ENCODE measurements at places on chromosomes 16 and 17.

DNA sequence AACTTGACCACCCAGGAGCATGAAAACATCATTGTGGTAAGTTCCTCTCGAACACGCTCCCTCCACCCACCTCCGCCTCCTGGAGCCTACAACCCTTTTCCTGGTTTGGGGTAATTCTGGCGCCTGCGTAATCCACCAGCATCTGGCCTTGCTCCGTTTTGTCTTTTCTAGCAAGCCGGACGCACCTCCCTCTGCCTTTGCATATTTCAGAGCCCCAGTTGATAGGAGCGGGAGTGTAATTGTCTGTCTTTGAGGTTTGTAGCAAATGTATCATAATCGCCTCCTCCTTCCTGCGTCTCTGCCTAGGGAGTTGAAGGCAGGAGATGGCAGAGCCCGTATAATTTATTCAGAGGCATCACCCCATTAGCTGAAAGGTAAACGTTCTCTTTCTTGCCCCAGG is 121.3 kb upstream of the PLCG2 start:
- DNase-seq = no peak

DNA sequence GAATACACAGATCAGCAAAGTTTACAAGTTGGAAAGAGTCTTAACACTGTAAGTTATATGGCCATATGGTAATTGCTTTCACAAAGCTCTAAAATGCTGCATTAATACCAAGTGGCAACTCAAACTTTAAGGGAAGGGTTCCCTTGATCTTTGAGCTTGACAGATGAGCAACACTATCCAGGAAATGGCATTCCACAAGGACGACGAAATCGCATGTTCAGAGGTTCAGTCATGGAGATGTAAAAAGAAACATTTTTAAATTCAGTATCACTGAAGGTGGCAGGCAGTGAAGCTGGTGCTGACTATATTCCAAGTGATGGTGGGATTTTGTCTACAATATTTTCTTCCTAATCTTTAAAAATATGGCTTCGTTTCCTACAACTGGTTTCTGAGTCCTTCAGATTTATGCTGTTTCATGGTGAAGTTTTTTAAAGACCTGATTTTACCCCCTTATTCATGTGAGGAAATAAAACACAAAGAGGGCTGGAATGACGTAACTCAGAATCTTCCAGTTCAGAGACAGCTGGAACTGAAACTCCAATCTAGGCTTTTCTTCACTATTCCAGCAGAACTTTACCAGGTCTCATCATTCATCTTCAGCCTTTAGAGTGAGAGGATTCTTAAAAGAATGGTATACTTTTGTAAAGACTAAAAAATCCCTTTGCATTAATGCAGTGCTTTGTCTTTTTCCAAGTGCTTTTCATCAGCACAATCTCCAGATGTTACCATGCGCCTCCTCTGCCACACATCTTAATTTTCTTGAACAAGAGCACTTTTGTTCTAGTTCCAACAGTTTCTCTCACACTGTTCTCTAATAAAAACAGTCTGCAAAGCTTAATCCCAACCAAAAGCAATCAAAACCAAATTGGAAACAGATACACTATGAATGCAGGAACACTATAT is 20.2 kb downstream of the CHCT1 start:
- no peak for DNase-seq

DNA sequence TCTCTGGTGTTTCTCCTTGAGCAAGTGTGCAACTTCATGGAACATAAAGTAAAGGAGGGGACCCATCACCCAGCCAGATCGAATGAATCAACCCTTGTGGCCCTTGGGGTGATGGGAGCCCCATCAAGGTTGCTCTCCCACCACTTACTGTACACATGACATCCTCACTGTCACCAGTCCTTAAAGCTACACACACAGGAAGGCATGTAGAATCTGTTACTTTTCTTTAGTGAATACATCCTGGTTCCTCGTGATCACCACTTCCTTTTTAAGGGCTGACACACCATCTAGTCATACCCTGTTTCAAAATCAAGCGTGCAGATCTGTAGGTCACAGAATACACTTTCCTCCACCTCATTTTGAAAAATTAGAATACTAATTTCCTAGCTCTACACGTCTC is 22.6 kb upstream of the MPHOSPH6 start:
- no peak for DNase-seq

DNA sequence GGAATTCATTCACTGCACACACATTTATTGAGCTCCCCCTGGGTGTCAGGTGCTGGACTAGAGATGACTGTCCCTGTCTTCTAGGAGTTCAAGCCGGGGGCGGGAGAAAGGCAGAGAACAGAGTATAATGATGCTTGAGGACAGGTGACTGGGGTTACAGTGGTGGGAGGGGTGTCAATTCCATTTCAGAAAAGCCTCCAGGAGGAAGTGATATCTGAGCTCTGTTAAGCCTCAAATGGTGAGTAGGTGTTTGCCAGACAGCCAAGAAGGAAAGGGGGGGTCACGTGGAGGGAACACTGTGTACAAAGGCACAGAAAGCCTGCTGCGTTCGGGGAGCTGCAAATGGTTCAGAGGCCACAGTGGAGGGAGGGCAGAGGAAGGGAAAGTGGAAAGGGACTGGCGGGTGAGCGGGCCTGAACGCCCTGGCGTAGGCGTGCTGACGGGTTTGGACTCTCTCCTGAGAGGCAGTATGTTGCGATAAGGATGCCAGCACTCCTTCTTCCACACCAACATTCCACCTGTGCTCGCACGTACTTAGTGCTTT is 9.7 kb upstream of the NXPH3 start:
- no peak for DNase-seq

- no peak for DNase-seq
These were observed 37.8 kb upstream of the ULK2 start for GRCh38 chr17:19905502-19905901.

DNA sequence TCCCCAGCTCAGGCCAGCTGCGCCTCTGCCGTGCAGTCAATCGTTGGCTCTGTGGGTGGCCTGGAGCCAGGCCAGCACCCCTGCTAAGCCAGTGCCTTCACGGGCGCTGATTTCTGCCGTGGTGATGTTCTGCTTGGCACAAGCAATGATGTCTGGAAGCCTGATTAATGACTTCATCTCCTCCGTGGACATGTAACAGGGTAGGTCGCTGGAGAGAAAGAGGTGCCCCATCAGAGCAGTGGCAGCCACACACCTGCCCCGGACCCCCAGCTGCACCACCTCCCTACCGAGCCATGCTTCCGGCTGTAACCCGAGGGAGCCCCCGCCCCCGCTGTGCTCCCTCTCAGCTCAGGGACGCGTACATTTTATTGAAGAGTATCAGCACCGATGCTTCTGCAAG is 1.9 kb downstream of the ARL16 start:
- no peak for DNase-seq

All from iPS-NIHi11 (cell line).